ENCODE measurements at places on chromosomes 12 and 14.

GRCh38 chr12:112924986-112925385, 13.3 kb upstream of the OAS3 start:
- no peak for DNase-seq

- DNase-seq = no peak
Observed at GRCh38 chr14:102078831-102079699, 7.8 kb downstream of the HSP90AA1 start.

DNA sequence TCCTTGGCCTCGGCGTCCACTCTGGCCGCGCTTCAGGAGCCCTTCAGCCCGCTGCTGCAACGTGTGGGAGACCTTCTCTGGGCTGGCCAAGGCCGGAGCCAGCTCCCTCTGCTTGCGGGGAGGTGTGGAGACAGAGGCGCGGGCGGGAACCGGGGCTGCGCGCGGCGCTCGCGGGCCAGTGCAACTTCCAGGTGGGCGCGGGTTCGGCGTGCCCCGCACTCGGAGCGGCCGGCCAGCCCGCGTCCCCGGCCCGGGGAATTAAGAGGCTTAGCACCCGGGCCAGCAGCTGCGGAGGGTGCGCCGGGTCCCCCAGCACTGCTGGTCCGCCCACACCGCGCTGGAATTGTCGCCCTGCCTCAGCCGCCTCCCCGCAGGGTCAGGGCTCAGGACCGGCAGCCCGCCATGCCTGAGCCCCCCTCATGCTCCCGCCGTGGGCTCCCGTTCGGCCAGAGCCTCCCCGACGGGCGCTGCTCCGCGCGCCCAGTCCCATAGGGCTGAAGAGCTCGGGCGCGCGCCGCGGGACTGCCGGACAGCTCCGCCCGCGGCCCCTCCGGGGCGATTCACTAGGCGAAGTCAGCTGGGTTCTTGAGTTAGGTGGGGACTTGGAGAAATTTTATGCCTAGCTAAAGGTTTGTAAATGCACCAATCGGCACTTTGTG, 673.9 kb downstream of the SLC16A7 start:
- DNase-seq = no peak

GRCh38 chr12:58880639-58881038, 39.7 kb downstream of the LRIG3 start:
- no peak for DNase-seq

DNA sequence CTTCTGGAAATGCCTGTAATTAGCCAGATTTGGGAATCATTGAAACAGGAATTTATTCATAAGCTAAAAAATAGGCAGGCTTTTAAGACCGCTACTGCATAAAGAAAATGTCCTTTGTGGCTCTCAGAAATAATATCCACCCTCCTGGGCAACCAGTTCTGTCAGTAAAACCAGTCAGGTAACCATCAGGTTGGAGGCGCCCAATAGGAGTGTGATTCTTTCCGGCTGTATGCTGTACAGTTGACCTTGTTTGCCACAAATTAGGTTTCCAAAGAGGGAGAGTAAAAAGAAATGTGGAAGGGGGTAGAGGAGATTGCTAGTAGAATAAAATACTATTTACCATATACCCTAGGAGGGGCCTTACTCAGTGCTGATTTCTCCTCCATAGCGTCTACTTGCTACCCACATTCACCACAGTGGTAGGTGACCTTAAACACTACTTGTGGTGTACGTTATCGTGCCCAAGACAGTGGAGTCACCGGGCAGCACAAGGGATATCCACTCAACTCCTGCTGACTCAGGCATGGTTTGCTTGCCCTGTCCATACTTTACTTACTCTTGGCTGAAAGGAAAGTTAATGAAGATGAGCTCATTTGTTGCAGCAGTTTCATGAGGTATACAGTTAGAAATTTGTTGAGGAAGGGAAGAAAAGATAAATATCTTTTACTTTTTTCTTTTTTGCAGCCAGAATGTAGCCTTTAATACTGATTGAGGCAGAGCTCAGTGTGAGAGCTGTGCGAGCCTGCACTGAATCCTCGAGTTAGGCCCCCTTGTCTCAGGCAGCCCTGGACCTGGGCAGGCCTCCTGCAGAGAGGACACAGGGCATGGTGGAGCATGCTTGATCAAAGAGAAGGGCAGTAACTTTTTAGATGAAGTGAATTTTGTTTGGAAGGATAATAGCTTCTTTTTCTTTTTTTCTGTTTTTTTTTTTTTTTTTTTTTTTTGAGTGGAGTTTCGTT, 76.7 kb downstream of the DIP2B start:
- no peak for DNase-seq

DNA sequence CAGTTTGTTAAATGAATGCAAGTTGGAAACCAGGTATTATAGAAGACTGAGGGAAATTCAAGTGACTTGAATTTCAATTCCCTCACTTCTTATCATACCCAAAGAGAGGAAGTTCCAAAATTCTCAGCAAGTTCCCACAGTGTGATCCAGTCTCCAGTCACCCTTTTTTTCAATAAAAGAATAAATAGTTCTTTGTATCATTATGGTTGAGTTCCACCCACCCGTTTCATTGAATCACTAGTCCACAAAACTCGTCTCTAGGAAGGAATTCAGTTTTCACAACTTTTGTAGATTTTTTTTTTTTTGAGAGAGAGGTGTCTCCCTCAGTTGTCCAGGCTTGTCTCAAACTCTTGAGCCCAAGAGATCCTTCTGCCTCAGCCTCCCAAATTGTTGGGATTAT, 1.6 kb upstream of the TMEM30B start:
- DNase-seq = no peak

GRCh38 chr12:5050542-5050941, 6.9 kb downstream of the KCNA5 start:
- no peak for DNase-seq

- DNase-seq = no peak
Observed at GRCh38 chr12:40681148-40681547, 11.1 kb upstream of the CNTN1 start.

- DNase-seq = no peak
Observed at GRCh38 chr12:7146228-7146627, 16.1 kb downstream of the CLSTN3 start.

DNA sequence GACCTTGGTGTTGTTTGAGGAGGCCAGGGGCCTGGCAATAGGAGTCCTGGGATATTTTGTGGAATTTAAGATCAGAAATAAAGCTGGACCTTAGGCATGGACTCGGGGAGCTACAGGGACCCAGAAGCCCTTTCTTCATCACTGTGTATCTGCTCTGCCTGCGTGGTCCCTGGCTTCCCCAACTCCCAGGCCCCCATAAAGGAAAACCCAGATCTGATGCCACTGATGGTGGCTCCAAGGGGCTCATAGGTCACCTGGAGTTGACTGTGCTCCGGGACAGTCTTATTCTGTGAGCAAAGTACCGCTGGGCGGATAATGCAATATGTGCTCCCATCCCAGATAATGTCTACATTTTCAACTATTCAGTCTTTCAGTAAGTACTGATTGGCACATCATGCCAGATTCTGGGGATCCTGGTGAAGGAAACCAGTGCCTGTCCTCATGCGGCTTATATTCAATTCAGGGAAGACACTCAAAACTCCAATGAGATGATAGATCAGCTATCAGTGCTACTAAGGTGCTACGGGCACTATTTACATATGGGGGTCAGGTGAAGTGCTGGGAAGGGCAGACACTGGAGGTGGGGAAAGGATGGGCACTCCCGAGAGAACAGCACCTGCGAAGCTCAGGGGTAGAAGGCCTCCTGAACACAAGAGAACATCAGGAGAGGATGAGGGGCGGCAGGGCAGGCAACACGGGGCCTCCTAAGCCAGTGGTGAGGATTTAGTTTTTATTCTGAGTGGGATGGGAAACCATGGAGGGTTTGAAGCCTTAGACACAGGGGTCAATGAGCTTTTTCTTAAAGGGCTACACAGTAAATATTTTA, 5.5 kb upstream of the SELPLG start:
- no peak for DNase-seq

DNA sequence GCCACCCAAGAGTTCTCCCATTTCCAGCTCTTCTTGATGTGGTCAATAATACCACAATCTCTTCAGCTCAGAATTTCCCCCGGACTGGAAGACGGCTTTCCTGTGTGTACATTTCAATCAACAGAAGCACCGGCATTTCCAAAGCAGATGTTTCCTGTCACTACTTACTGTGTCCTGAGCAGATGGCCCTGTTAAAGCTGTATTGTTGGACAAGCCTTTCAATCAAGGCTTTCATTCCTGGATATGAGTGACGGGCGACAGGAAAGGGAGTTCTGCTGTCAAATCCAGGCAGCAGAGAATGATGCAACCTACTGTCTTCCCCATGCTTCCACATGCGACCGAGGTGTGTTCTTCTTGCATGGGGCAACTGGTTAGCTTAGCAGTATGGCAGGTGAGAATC, 76.4 kb upstream of the CCDC60 start:
- DNase-seq = peak; percentile 30

DNA sequence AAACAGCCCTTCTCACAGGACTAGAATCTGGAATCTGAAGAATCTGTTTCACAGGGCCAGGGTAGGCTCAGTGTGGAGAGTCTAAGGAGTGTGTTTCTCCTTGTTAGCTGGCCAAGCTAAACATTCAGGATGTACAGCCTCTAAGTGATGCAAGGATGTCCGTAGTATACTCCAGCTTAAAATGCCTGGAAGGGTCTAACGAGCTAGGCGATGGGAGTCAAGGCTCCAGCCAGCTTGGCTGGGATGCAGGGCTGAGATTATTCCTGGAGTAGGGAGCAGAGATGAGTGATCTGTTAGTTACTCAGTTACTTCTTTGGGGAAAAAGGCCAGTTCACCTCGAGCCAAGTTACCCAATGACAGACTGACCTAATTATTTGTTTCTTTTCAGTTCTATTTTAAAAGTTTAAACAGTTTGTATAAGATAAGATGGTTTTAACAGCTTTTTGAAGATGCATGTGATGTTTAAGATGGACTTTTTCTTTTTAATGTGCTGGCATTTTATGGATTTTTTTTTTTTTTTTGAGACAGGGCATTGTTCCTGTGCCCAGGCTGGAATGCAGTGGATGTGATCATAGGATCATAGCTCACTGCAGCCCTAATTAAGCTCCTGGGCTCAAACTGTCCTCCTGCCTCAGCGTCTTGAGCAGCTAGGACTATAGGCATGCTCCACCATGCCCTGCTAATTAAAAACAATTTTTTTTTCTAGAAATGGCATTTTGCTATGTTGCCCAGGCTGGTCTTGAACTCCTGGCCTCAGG, 41.1 kb downstream of the SYNE2 start:
- no peak for DNase-seq

GRCh38 chr12:24116548-24116947, 167.1 kb upstream of the SOX5 start:
- no peak for DNase-seq

- DNase-seq = no peak
Observed at GRCh38 chr14:33777681-33778080, 173.2 kb downstream of the EGLN3 start.

DNA sequence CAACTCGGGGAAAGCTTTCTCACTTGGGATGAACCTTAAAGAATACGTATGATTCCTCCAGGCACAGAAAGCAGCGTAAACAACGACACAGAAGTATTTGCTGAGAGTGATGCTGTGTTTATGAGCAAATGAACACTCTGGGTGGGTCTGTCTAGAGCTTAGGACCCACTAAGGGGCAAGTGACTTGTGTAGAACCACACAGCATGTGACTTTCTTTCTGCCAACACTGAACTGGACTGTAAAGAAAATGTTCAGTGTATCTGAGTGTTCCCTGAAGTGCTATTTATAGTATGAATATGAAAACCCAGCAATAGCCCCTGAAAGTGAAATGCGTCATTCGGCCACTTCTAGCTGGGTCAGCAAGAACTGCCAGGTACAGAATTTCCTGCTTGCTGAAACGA, 78.5 kb downstream of the ST8SIA1 start:
- DNase-seq = no peak

GRCh38 chr12:121534495-121535148, 46.2 kb downstream of the KDM2B start:
- DNase-seq = no peak

DNA sequence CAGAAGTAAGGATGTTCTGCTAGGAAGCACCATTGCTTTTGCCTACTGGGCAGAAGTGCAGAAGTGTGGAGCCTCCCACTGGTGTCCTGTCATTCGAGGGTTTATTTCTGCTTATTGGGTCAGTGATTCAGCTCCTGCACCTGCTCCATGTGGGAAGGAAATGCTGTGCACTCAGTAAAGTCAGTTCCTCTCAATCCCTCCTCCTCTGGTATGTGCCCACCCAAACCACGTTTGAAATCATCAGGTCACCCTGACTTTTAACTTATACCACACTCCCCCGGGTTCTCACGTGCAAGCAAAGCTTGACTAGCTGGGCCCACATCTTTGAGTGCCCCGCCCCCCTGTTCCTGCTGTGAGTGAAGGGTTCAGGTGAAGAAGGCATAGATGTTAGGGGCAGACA, 223.7 kb downstream of the CHST11 start:
- DNase-seq = no peak

- DNase-seq = peak; percentile 17
Observed at GRCh38 chr14:53156238-53156637, 3.1 kb upstream of the DDHD1 start.

DNA sequence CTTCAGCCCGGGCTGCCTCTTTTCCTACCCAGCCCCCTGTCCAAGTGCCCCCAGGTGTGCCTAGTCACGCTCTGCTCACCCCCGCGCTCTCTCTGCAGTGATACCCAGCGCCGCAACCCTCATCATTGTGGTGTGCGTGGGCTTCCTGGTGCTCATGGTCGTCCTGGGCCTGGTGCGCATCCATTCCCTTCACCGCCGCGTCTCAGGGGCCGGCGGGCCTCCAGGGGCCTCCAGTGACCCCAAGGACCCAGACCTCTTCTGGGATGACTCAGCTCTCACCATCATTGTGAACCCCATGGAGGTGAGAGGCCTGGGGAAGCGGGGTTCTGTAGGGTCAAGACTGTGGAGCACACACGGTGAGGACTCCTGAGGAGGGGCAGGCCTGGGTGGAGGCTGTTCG, 27.2 kb downstream of the CLSTN3 start:
- no peak for DNase-seq

DNA sequence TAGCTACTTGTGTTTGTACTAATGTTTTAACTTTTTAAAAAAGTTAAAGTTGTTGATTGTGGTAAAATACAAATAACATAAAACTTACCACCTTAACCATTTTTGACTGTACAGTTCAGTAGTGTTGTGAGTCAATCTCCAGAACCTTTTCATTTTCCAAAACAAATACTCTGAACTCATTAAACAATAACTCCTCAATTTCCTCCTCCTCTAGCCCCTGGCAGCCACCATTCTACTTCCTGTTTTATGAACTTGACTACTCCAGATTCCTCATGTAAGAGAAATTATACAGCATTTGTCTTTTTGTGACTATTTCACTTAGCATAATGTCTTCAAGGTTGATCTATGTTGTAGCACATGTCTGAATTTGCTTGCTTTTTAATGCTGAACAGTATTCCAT, 299.1 kb upstream of the AMIGO2 start:
- DNase-seq = no peak

- DNase-seq = no peak
Observed at GRCh38 chr12:21324551-21324950, 10.2 kb downstream of the SLCO1A2 start.
